ENCODE measurements at places on chromosomes 2 and 18.

- DNase-seq = no peak
Observed at GRCh38 chr2:157178874-157179273, 78.6 kb upstream of the GALNT5 start.

- no peak for DNase-seq
Observed at GRCh38 chr2:140509765-140510164, 1621.1 kb downstream of the LRP1B start.

DNA sequence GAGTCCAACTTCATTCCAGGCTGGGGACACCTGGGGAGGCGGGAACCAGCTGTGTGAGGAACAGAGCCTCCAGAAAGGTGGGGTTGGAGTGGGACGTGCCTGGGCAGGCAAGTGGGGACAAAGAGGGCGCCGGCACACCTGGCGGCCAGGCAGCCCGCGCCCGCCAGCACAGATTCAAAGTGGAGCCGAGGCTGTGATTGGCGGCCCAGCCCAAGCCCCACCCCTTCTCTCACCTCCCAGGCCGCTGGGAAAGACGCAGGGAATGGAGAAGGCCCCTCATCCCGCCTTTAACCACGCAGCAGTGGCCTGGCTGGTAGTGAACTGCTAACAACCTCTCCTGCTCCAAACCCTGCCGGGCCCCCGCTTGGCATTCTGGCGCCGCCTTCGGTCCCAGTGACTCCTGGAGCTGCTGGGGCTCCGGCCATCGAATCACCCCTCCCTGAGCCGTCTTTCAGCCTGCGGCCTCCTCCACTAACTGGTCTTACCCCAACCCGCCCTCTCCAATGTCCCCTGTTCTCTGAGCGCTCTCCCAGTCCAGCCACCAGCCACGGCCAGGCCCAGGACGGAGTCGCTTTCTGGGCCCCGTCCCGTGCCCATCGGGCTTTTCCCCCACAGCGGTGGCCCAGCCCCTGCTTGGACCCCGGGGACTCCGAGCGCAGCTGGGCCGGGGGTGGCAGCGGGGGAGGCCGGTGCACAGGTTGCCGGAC is 27.9 kb upstream of the PTMA start:
- DNase-seq = no peak

DNA sequence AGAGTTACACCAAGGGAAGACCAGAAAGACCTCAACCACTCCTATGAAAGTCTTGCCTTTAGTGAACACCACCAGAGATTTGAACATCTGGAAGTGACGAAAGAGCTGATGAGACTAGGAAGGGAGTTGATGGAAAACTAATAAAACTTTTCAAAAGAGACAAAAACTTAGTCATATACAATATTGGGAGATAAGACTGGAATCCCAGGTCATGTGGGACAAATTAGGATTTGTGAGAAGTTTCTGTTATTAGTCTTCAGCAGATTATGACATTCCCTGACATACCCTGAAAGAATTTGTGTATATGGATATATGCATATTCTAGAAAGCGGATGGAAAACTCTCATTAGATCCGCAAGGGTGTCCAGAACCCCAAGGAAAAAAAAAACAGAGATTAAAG is 145.0 kb upstream of the LTBP1 start:
- no peak for DNase-seq

- no peak for DNase-seq
Observed at GRCh38 chr2:164803776-164804466, 37.7 kb downstream of the COBLL1 start.

GRCh38 chr2:215486291-215487001 is 50.6 kb upstream of the FN1 start:
- DNase-seq = no peak

DNA sequence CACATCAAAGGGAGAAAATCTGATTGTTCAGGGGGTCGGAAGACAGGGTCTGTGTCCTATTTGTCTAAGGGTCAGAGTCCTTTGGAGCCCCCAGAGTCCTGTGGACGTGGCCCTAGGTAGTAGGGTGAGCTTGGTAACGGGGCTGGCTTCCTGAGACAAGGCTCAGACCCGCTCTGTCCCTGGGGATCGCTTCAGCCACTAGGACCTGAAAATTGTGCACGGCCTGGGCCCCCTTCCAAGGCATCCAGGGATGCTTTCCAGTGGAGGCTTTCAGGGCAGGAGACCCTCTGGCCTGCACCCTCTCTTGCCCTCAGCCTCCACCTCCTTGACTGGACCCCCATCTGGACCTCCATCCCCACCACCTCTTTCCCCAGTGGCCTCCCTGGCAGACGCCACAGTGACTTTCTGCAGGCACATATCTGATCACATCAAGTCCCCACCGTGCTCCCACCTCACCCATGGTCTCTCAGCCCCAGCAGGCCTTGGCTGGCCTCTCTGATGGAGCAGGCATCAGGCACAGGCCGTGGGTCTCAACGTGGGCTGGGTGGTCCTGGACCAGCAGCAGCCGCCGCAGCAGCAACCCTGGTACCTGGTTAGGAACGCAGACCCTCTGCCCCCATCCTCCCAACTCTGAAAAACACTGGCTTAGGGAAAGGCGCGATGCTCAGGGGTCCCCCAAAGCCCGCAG is 3.8 kb downstream of the PROC start:
- no peak for DNase-seq

GRCh38 chr2:157900203-157900602 is 24.1 kb upstream of the ACVR1 start:
- DNase-seq = no peak

DNA sequence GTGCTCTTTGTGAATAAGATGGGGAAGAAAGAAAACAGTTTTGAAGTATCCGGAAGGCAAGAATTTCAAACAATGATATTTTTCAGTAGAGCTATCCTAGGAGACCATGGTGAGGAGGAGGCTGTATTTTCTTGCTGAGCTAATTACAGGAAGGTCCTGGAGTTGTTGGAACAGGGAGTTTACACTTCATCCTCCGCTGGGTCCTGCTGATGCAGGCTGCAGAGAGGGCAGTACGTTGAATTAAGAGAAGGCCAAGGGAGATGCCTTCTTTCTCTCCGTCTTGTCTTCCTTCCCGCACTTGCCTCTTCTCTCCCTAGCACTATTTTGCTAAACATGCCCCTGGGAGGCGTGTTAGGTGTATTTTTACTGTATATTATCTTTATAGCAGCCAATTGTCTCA is 60.0 kb upstream of the EDAR start:
- no peak for DNase-seq

Measured in hindlimb muscle (tissue), 1 donor.